Colonic mucosa (tissue), 4 donors: ENCODE measurements at places on chromosomes 12 and 14. TPM values are rescaled to one million over a fixed set of nuclear protein-coding genes. Genes with fewer than 3 reads are reported as not detected.
A peak's percentile ranks its signal among the peaks of the same experiment; 100 is the strongest.

DNA sequence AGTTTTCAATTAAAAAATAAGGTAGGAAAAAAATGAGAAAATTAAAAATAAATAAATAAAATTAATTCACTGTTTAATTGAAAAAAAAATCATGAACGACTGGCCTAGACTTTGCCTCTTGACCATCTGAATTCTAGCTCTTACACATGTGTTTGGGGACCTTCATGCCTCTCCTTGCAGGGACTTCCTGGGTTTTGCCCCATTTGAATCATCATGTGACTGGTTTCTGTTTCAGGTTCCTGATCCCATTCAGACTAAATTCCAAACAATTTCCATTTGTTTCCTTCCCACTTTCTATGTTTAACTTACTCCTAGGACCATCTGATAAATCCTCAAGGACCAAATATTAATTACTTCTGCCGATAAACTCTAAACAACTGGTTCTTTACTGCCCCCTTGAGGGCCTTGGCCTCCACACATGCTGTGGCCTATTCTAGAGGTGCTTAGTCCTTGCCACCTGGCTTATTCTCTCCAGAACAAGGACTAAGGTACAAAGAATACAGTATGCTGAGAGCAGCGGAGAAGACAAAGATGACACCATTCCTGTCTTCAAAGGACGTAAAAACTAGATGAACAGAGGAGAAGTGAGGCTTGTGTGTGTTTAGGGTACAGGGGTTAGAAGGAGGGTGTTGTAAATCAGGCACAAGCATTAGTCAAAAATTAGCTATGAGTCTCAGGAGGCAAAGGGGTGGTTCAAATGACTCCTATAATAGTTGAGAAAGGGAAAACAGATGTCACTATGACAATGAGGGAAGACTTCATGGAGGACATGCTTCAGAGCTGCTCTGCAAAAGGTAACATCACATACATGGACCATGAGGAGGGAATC lies 125.8 kb upstream of the AVPR1A start:
- peak; percentile 17 for DNase-seq

- no peak for DNase-seq
These were observed 213.1 kb upstream of the RTL1 start for GRCh38 chr14:101116486-101117130.

- no peak for DNase-seq
These were observed 387.9 kb downstream of the DAD1 start for GRCh38 chr14:22200977-22201605.

GRCh38 chr14:57928732-57929131 lies 62.8 kb upstream of the SLC35F4 start:
- DNase-seq = no peak

- DNase-seq = no peak
These were observed 12.7 kb upstream of the PRB2 start for GRCh38 chr12:11408096-11408495.

- DNase-seq = no peak
These were observed 139.2 kb downstream of the C12orf75 start for GRCh38 chr12:105469701-105470100.

DNA sequence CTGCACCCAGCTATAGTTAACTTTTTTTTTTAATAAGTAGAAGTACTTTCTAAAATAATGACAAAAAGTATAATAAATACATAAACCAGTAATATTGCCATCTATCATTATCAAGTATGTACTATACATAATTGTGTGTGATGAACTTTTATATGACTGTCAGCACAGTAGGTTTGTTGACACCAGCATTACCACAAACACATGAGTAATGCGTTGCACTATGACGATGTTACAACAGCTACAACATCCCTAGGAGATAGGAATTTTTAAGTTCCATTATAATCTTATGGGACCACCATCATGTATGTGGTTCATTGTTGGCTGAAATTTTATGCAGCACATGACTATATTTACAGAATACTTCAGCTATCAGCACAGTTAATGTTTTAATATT lies 62.9 kb upstream of the VSX2 start:
- DNase-seq = no peak

DNA sequence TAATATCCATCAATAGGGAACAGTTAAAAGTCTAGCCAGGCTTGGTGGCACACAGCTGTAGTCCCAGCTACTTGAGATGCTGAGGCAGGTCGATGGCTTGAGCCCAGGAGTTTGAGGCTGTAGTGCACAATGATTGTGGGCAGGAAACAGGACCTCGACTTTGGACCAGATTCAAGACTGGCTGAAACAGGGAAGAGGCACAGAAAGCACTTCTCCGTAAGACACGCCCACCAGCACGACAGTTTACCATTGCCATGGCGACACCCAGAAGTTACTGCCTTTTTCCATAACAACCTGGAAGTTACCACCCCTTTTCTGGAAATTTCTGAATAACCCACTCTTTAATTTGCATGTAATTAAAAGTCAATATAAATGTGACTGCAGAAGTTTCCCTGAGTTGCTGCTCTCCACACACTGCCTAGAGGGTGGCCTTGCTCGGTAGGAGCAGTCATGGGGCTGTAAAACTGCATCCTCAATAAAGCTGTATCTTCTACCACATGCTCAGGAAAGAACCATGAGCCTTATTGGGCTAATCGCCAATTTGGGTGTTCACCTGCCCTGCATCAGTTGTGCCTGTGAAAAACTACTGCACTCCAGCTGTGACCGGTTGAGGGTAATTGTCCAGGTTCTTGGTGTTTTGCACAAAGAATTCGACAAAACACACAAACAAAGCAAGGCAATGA lies 4.6 kb upstream of the LRRC23 start:
- peak; percentile 91 for DNase-seq

DNA sequence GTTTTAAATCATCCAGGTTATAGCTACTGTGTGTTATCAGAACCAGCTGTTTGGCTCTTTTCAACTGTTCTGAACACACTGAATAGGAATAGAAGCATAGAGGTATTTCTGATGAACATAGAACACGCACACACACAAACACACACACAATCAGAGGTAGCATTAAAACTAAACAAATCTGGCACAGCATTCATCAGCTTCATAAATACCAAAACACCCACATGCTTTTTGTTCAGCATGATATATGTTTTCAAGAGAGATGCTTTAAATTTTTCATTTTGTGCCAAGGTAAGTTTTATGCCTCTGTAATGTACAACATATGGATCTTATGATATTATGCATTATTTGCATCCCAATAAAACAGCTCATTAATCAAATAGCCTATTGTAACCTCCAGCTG lies 208.6 kb downstream of the GALC start:
- DNase-seq = no peak

GRCh38 chr12:121750507-121750955 lies 38.0 kb downstream of the TMEM120B start:
- no peak for DNase-seq

DNA sequence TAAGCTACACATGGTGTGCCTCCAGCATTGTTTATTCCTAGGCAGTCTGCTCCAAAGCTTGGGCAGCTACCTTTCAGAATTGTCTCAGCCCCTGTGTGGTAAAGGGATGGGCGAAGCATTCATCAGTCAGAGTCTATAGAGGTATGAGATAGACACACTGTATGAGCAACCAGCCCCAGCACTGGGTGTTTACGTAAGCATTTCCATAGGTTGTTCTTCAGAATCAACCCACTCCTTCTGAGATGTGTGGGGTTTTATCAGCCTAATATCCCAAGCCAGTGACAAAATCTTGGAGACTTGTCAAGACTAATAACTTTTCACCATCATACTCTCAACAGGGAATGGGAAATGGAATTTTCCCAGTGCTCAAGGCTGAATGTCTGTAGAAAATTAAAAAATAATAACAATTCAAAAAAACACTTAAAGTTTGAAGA lies 98.2 kb downstream of the BTG1 start:
- DNase-seq = no peak

The C1S gene
- 97.2 TPM for total RNA-seq

The MFAP5 gene
- total RNA-seq = 4.6 TPM

The CLEC4C gene
- total RNA-seq = not detected

The MORN3 gene
- not detected for total RNA-seq

The ABCD2 gene
- 0.19 TPM for total RNA-seq

The TRHDE gene
- total RNA-seq = 0.57 TPM
